ENCODE measurements at places on chromosomes 7 and 10. TPM values are rescaled to one million over a fixed set of nuclear protein-coding genes. Genes with fewer than 3 reads are reported as not detected.
A peak's percentile ranks its signal among the peaks of the same experiment; 100 is the strongest.

Gene ZCCHC24
- 50.8 TPM for total RNA-seq

Gene PCLO
- total RNA-seq = 5.9 TPM

GRCh38 chr7:157432957-157433576, 96.3 kb downstream of the DNAJB6 start:
- no peaks in the 10 kb centered on the region for H3K27me3 ChIP-seq
- no peaks in the 10 kb centered on the region for H3K36me3 ChIP-seq

Gene HMX2
- total RNA-seq = not detected

GRCh38 chr7:36781011-36781738, 56.9 kb upstream of the AOAH start:
- no peaks in the 10 kb centered on the region for H3K4me1 ChIP-seq
- no peak overlapping the region for H3K4me3 ChIP-seq
- H3K27me3 ChIP-seq = no peaks in the 10 kb centered on the region
- no peak for DNase-seq

DNA sequence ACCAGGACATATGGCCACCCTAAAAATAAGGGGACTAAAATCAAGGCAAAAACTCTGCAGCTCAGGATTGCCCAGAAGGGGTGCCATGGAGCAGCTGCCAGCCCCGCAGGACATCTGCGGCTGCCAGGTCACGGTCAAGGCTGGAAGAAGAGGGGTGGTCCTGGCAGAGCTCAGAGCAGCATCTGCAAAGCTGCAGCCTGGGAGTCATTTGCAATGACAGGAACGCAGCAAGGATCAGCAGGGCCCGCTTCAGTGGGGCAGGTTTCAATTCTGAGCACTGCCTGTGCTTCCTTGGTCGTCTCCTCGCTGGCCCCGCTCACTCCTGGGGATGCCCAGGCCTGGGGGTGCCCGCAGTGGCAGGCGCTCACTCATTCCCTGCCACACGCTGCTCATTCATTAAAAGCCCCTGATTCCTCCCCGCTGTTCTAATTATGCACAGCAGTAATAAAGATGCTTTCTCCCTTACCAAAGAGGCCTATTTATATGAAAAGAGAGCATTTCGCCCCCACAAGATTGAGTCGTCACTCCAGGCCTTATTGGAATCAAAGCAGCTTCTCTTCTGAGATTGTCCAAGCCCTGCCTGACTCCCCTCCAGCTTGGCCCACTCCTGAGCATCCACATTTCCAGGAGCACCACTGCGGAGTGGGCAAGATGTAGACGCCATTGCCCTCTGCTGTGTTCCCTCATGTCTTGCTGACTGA, 4.6 kb downstream of the HSPA12A start:
- no peak overlapping the region for H3K4me3 ChIP-seq
- H3K27me3 ChIP-seq = peaks cover 9% of the 10 kb centered on the region
- H3K36me3 ChIP-seq = no peaks in the 10 kb centered on the region

DNA sequence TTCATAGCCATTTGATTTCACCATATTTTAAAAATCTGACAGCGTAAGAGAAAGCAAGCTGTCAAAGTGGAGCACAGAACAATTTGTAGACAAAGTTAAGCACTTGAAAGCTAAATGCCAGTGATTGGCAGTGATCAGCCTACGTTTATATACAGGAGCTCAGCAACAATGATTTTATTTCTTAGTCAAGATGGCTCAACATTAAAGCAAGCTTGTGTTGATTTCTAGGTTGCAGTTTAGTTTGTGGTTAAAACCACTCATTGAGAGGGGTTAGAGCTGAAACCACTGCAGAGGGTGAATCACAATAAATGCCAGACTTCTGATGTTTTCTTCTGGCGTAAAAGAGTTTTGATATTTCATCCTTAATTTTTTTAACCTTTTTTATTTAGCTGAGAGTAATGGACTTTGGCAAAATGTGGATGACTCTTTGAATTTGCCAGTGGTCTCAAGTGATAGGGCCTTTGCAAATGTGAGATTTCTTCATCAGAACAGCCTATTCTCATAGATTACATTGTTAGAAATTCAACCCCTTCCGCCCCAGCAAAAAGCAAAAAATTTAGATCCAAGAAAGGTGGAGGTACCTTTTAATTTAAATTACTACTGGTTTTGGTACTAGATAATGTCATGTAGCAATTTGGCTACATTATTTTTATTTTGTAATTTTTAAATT, 73.8 kb downstream of the SHOC2 start:
- H3K27me3 ChIP-seq = no peaks in the 10 kb centered on the region
- H3K4me1 ChIP-seq = no peaks in the 10 kb centered on the region
- H3K36me3 ChIP-seq = no peaks in the 10 kb centered on the region
- H3K4me3 ChIP-seq = no peak overlapping the region

DNA sequence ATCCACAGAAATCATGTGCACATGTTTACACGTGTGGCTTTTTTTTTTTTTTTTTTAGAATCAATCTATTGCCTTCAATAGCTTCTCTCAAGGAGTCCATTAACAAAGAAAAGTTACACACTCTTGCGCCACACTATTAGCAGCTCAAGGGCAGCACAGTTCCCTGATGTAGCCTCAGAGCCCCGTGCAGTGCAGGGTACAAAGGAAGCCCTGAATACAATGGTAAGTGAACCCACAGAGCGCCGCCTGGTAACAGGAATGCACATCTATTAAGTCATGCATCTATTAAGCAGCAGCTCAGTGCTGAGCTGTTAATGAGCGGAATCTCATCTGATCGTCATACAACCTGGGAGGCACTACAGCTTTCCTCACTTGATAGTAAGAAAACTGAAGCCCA, 113.7 kb upstream of the PDLIM1 start:
- H3K4me3 ChIP-seq = no peak overlapping the region
- H3K27ac ChIP-seq = peak overlapping the region; percentile 35
- H3K27me3 ChIP-seq = no peaks in the 10 kb centered on the region
- no peaks in the 10 kb centered on the region for H3K36me3 ChIP-seq
- no peak for DNase-seq

DNA sequence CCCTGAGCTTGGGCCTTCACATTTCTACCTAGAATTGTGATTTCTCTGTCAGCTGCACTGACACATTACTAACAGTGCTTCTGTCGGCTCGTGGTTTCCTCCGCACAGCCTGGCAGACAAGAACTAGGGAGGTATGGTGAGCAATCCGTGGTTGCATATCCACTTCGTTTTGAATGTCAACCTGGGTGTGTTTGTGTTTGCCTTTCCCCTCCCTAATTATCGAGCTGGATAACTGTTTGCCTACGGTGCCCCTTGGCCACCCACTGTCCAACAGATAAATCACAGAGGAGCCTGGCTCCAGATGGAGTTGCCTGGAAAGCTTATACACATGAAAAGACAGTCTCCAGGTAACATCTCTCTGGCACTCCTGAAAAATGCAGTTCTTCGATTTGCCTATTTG, 228.8 kb downstream of the TRIL start:
- no peak for DNase-seq
- no peaks in the 10 kb centered on the region for H3K36me3 ChIP-seq
- no peak overlapping the region for H3K27ac ChIP-seq

Gene GALNT11
- total RNA-seq = 65.7 TPM

GRCh38 chr7:135757719-135758411, 9.3 kb upstream of the FAM180A start:
- peak overlapping the region; percentile 91 for H3K27ac ChIP-seq
- DNase-seq = peak; percentile 90
- no peaks in the 10 kb centered on the region for H3K27me3 ChIP-seq
- H3K4me3 ChIP-seq = peak overlapping the region; percentile 23

DNA sequence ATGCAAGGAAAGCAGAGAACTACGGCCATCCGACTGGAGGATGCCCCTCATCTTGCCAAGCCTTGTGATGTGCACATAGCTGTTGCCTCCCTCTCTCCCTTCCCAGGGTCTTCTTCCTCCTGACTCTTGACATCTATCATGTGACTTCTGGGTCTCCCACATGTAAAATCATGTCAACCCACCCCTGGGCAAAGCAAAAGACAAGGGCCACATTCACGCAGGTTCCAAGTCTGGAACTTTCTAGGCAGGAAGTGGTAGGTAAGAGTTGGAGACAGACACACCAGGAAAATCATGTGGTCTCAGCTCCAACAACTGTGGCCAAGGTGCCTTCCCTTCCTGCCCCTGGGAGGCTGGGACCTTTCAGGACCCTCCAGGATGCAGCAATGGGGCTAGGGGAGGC, 187.3 kb downstream of the CXCL12 start:
- H3K36me3 ChIP-seq = no peaks in the 10 kb centered on the region
- no peak overlapping the region for H3K4me3 ChIP-seq
- peak overlapping the region; percentile 85 for H3K27ac ChIP-seq
- H3K4me1 ChIP-seq = no peaks in the 10 kb centered on the region
- H3K27me3 ChIP-seq = no peaks in the 10 kb centered on the region

- no peak overlapping the region for H3K27ac ChIP-seq
- H3K27me3 ChIP-seq = no peaks in the 10 kb centered on the region
- H3K4me1 ChIP-seq = no peaks in the 10 kb centered on the region
- no peak for DNase-seq
- no peaks in the 10 kb centered on the region for H3K36me3 ChIP-seq
These were observed 75.2 kb downstream of the DNAJB6 start for GRCh38 chr7:157412021-157412443.

GRCh38 chr10:62048919-62049623, 147.6 kb downstream of the ARID5B start:
- DNase-seq = peak; percentile 91
- no peaks in the 10 kb centered on the region for H3K27me3 ChIP-seq
- peak overlapping the region; percentile 66 for H3K4me3 ChIP-seq
- H3K4me1 ChIP-seq = peaks cover 5% of the 10 kb centered on the region
- peak overlapping the region; percentile 92 for H3K27ac ChIP-seq
- peaks cover 3% of the 10 kb centered on the region for H3K36me3 ChIP-seq
